ENCODE measurements at places on chromosomes 5 and 9.

DNA sequence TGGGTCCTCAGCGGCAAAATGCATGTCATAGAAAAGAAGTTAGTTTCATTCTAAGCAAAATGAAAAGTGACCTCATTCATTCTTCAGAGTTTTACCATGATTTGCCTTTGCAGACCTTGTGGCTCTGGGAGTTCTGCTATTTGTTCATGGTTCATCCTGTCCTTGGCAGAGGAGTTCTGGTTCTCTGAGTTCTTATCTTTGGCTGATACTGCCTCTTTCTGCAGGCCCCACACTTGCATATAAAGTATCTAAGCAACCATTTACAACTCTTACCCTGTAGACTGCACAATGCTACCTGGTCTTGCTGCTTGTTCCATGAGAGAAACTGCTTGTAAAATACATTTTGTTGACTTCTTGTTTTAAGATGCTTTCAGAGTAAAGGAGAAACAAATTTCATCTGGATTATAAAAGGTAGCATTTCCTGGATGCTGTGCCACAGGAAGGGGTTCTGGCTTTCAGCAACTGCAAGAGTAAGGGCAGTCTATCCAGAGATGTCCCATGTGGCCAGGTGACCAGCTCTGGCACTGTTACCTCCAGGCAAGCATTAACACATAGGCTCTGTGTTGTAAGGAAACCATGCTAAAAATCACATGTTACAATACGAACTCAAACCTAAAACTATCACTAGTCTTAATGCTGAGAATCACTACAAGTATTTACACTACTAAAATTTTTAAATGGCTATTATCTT is 513.2 kb downstream of the SPOCK1 start:
- no peak for DNase-seq

- no peak for DNase-seq
Measured at GRCh38 chr5:61625681-61626621, 293.9 kb downstream of the ZSWIM6 start.

DNA sequence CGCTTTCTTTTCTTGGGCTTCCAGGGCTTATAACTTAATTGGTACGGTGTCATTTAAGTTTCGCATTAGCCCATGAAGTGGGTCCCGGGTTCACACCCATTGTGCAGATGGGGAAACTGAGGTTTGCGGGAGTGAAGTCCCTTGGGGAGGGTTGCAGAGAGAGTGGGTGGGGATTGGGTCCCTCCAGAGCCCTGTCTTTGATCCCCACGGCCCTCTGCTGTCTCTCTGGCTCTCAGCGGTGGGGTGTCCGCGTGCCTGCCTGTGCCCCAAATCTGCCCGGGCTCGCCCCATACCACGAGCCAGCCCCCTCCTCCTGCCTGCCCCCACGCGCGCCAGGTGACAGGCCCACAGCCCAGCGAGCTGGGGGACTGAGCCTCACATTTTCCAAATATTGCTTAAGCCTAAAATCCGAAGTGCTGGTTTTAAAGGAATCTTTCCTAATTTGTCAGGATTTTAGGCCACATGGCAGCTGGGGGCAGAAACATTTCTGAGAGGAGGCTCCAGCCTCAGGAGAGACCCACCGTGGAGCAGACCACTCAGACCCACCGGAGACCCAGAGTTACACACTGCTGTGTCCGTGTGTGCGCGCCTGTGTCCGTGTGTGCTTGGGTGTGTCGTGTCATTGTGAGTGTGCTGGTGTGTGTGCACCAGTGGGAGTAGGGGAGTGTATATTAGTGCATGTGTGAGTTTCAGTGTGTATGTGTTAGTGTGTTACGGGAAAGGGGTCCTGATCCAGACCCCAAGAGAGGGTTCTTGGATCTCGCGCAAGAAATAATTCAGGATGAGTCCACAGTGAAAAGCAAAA is 159.5 kb upstream of the IER5L start:
- DNase-seq, result no peak

GRCh38 chr9:108002371-108002956 is 512.9 kb upstream of the KLF4 start:
- DNase-seq, result no peak

GRCh38 chr5:163569284-163569683 is 63.9 kb downstream of the MAT2B start:
- DNase-seq, result no peak

DNA sequence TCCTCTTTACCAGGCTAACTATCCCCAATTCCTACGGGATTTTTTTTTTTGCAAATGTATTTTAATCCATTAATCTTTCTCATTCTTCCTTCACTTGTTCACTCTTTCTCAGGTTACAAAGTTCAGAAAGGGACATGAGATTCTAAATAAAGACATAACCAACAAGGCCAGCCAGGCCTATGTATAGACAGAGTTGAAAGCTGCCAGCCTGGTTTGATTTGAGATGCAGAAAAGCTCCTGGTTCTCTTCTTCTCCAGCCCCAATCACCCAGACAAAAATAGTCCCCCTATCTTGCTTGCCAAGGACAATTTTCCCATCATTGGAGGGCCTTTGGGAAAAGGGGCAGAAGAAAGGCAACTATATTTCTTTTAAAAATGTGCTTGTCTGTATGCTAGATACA is 398.8 kb downstream of the NFIB start:
- DNase-seq, result no peak

DNA sequence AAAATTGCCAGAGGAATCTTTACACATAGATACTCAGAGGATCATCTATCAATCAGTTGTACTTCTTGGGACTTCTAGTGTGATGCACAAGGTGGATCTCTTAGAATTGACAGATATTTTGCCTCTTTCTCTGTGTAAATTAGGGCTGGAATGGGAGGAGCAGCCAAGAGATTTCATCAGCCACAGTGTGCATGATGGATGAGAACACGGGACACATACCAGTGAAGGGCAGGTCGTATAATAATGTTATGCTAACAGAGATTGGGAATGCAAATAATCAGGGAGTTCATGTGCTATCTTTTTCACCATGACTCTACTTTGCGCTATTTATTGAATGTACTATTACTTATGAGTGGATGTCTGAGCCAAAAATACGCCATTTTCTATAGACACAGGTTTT is 43.3 kb upstream of the ISOC1 start:
- DNase-seq, result no peak

- no peak for DNase-seq
Measured at GRCh38 chr9:122657527-122657926, at the start of gene OR1B1. Gene OR1B1 (minus strand): TSS chr9:122657627.

DNA sequence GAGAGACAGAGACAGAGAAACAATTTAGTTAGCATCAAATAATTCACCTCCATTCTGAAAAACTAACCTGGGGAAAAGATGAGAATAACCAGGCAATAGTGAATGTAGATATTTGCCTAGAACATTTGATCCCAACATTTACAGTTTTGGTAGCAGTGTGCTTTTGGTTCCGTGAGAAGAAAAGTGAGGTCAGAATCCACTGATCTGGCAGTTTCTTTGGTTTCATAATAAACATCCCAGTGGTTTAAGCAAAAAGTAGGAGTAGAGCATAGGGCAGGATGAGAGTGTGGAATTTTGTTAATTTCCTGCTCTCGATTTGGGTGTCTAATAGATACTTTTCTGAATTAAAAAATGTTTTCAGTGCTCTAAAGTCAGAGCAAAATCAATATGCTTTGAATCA is 887.0 kb downstream of the NR2F1-AS1 start:
- no peak for DNase-seq

- DNase-seq, result no peak
Measured at GRCh38 chr5:67591491-67591890, 394.9 kb upstream of the CD180 start.

- DNase-seq, result no peak
Measured at GRCh38 chr9:137506702-137507171, 43.5 kb downstream of the PNPLA7 start.

GRCh38 chr9:106954974-106955850 is 92.2 kb downstream of the ZNF462 start:
- DNase-seq, result no peak

- no peak for DNase-seq
Measured at GRCh38 chr5:88954511-88954910, 71.5 kb upstream of the MEF2C start.

GRCh38 chr5:132364319-132364718 is 5.2 kb upstream of the SLC22A5 start:
- DNase-seq, result no peak

DNA sequence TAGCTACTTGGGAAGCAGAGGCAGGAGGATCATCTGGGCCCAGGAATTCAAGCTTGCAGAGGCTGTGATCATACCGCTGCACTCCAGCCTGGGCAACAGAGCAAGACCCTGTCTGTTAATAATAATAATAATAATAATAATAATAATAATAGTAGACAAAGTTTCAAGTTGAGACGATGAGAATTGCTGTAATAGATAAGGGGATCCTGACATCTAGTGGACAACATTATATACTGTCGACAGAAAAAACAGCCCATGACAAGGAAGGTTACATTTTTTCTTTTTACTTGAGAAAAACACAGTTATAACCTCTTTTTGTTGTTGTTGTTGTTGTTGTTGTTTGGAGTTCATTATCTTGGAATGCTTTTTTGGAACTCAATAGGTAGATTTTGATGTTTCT is 35.3 kb downstream of the NDFIP1 start:
- DNase-seq, result no peak

GRCh38 chr9:134705786-134706185 is 64.2 kb downstream of the COL5A1 start:
- no peak for DNase-seq

GRCh38 chr5:11174591-11174990 is 413.6 kb upstream of the DAP start:
- no peak for DNase-seq

DNA sequence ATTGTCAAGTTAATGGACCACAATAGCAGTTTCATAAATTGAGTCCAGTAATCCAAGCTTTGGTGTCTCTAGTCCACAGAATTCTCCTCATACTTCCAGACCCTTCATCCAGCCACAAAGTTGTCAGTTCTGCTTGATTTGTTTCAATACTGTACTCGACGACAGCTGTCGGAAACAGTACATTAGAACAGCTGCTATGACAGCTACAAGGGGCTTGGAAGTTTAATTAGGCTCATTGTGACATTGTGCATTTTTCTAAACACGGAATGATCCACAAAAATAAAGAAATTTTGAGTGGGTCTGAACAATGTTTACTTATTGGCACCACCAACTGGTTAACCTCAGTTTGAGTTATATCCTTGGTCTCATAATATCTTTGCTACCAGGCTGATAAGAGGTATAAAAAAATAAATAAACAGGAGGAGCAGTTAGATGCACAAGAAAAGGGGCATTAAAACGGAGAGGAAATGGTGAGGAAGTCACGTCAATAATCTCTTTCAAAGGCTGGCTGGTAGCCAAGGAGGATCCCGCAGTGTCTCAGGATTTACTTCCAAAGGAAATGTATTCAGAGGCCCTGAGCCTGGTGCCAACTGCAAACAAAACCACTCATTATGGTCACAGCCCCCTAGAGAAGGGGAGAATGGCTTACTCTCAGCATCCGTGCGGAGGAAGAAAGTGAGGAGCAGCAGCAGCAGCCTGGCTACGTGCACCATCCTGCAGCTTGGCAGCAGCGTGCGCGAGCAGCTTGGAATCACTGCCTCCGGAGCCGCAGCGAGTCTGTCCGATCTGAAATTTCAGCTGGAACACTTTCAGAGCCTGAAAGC is 933.8 kb upstream of the DMAC1 start:
- no peak for DNase-seq

- DNase-seq, result no peak
Measured at GRCh38 chr5:128537221-128537999, 635 bp downstream of the FBN2 start.

DNA sequence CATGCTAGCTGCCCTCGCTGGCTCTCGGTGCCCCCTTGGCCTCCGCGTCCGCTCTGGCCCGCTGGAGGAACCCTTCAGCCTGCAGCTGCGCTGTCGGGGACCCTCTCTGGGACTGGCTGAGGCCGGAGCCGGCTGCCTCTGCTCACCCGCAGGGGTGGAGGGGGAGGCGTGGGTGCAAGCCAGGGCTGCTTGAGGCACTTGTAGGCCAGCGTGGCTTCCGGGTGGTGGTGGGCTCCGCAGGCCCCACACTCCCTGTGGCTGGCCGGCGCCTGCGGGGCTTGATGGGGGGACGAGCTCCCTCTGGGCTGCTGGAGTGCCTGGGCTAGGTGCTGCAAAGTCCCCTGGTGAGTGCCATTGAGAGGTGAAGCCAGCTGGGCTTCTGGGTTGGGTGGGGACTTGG is 429.6 kb downstream of the LRRC70 start:
- no peak for DNase-seq

- DNase-seq, result no peak
Measured at GRCh38 chr9:42378418-42378815, 195.0 kb downstream of the SPATA31A6 start.

DNA sequence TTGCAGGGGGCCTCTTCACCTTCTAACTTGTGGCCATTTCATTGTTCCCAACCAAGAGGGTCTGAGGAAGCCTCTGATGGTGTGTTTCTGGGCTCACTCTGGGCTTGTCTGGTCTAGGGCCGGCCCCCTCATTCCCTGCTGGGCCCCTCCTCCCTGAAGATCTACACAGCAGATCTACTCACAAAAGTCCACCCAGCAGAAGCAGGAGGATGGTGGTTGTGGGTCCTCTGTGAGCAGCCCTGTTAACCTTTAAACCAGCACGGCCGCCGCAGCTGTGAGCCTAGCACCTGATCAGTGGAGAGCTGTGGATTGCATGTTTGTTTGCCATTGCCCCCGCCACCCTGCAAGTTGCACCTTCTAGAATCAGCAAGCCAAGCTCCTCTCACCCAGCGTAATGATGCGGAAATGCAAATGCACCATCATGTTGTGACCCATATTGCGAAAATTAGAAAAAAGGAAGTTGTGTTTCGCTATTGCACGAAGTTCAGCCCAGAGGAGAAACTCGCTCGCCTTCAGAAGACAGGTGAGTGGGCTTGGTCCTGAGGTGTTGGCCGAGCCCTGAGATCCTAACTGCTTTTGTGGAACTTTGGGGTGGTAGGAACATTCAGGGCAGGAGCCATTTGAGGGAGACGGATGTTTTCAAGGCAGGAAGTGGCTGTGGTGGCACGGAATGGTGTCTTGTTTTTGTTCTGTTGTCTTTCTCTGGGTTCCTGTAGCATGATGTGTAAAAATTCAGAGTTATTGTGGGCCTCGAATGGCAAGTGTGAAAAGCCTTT is 16.7 kb downstream of the FGD3 start:
- DNase-seq, result peak; percentile 43

DNA sequence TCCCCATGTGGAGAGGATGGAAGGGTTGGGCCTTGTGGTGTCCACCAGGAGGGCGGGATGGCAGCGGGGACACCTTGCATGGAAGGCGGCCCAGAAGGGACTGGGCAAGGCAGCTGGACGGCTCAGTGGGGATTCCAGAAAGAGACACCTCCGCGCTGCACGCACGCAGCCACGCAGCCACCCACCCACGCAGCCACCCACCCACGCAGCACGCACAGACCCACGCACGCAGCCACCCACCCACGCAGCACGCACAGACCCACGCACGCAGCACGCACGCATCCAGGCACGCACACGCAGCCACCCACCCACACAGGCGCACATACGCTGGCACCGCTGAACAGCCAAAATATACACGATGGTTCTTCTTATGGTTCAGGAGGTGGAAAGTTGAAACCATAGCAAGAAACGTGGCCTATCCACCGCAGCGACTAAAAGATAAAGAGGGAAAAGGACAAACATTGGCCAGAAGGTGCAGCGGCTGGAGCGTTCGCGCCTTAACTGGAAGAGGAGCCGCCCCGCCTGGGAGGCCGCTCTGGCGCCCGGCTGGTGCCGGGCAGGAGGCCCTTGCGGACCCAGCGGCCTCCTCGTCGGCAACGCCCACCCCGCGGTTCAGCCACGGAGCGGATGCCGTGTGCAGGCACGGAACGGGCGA is 22.2 kb upstream of the EXOC3 start:
- no peak for DNase-seq

Measured in stimulated activated CD4-positive, alpha-beta T cell treated with anti-CD3 and anti-CD28 coated beads, Interleukin-15, amount 100 ng/mL, for 1 hour (primary cell).